Iris pigment epithelial cell (primary cell): ENCODE measurements at places on chromosomes 2 and 18.

DNA sequence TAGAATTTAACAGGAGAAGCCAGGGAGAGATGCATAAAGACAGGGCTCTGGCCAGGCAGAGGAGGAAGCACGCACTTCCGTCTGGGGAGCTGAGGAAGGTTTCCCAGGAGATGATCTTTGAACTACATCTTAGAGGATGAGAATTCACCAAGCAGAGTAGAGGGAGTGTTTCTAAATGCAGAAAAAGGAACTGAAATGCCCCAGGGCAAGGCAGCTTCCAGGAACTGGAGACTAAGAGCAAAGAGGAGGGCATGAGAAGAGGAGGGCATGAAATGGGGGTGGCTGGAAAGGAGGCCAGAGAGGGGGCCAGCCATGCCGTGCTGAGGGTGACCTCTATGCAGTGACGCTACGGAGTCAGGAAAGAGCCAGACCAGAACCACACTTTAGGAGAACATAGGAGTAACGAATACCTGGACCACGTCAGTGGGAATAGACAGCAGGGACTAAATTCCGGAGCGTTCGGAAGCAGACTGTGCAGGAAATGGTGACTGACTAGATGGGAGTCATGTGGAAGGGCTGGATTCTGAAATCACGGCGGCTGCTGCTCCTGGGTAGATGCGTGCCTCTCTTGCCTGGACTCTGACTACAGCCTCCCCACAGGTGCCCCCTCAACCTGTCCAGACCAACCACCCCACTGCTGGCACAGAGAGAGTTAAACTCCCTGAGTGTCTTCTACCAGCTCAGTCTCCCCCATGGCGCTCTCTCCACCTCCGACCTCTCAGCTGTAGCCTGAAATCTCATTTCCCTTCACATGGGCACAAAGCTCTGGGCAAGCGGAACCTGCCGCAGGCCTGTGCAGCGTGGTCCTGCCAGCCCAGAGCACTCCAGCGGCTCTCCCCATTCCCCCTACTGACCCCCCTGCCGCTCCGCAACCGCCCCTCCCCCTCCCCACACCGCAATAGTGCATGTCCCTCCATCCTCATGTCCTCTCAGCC lies 87.0 kb upstream of the RTN4 start:
- no peak for DNase-seq

DNA sequence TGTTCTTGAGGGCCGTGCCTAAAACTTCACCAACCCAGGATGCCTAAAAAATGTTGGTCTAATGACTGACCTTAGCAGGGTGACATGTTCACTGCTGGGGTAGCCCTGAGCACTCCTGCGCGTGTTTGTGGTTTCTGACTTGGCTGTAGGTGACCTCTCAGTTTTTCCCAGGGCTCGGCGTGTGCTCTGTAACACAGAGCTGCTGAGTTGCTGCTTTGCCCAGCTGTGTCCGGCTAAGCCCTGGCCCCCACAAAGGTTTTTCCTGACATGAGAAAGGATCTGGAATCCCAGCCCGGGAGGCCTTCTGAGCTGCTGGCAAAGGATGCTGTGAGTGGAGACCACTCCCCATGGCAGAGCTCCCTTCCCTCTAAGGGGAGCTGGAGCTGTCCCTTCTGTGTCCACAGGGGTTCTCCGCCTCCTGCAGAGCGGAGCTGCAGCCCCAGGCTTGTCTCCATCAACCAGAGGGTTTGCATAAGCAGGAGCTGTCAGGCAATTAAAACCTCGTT lies 52.7 kb downstream of the CRIM1 start:
- peak; percentile 91 for DNase-seq

DNA sequence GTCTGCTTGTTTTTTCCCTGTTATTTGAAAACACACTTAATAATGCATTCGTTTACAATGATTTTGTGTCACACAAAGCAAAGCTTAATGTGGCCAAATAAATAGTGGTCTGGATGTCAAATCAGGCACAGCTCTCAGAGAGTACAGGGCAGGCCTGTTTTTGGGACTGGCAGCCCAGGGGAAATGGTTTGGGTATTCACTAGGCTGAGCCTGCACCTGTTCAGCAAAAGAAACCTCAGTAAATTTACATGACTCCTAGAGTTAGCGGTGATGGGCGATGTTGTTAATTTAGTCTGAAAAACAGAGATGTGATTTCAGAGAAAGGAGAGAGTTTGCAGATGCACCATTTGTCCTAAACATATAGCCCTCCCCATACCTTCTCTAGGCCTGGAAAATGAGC lies 197.1 kb downstream of the ALK start:
- DNase-seq, result no peak

- no peak for DNase-seq
Observed at GRCh38 chr18:8816220-8816619, 110.9 kb downstream of the MTCL1 start.

GRCh38 chr2:148519013-148519412 lies 125.5 kb upstream of the EPC2 start:
- DNase-seq, result no peak

- no peak for DNase-seq
Observed at GRCh38 chr2:39732482-39732881, 46.6 kb downstream of the THUMPD2 start.

GRCh38 chr18:63236406-63236805 lies 83.2 kb downstream of the BCL2 start:
- DNase-seq, result no peak

GRCh38 chr2:26355038-26355995 lies 8.7 kb upstream of the ADGRF3 start:
- peak; percentile 98 for DNase-seq

- DNase-seq, result no peak
Observed at GRCh38 chr2:233312874-233313273, 5.3 kb downstream of the SAG start.

DNA sequence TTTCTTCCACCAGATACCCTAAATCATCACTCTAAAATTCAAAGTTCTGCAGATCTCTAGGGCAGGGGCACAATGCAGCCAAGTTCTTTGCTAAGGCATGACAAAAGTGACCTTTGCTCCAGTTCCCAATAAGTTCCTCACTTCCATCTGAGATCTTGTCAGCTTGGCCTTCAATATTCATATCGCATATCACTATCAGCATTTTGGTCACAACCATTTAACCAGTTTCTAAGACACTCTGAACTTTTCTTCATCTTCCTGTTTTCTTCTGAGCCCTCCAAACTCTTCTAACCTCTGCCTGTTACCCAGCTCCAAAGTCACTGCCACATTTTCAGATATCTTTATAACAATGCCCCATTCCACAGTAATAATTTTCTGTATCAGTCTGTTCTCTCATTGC lies 452.6 kb upstream of the TRIB2 start:
- DNase-seq, result no peak

DNA sequence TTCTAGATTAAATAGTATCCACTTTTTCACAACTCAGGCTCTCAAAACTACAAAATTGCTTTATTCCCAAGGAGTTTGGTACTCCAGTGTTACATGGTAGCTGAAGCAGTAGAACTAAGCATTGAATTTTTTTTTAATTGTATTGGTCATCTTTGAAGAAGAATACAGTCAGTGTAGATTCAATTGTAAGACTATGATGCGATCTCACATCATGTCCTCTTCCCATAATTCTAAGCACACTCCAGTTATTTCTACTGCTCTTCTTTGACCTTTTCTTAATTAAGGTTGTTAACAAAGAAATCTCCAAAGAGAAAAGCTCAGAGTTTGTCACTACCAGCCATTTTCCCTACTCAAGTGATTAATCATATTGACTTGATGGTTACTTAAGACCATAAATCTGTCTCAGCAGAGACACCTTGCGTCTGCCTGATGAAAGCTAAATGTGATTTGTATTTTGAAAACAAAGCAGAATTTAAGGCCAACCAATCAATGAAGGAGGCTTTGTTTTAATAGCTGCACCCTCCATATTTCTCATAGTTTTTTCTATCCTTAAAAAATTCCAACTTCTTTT lies 130.2 kb downstream of the DTNA start:
- DNase-seq, result no peak

- DNase-seq, result no peak
Observed at GRCh38 chr2:241038374-241039180, 40.2 kb downstream of the SNED1 start.

DNA sequence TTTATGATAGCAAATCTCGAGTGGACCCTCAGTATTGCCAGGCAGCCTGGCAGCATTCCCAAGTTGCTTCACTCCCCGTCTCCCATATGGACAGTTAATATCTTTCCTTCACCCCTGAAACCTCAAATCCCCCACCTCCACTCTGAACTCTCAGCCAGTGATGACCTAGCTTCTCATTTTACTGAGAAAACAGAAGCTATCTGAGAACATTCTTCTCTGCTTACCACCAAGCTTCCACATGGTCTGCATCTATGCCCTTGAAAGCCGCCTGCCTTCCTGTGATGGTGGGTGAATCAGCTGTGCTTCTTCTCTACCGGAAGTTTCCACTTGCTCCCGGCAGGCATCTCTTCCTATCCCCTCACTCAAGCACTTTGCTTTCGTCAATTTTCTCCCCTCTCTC lies 529.2 kb downstream of the EPHA4 start:
- peak; percentile 31 for DNase-seq

GRCh38 chr18:58105206-58105887 lies 61.3 kb downstream of the NEDD4L start:
- DNase-seq, result peak; percentile 15

GRCh38 chr2:19255481-19255880 lies 102.9 kb downstream of the OSR1 start:
- DNase-seq, result no peak

GRCh38 chr2:171244466-171244969 lies 83.8 kb upstream of the TLK1 start:
- DNase-seq, result peak; percentile 76

DNA sequence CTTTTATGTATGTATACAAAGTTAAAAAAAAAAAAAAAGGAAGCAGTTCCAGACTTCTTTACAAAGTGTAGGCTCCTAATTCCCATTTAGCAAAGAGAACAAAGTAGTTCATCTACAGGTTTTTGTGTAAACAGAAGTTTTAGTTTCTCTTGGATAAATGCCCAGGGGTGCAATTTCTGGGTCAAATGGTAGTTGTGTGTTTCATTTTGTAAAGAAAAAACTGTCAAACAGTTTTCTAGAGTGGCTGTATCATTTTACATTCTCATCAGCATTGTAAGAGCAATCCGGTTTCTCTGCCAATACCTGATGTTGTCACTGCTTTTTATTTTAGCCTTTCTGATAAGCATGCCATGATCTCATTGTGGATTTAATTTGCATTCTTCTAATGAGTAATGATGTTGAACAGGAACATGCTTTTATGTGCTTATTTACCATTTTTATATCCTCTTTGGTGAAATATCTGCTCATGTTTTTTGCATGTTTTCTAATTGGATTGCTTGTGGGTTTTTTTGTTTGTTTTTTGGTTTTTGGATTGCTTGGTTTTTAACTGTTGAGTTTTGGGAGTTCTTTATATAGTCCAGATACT lies 16.6 kb upstream of the PSME4 start:
- peak; percentile 72 for DNase-seq

GRCh38 chr2:217371781-217372213 lies 511.9 kb upstream of the TNP1 start:
- DNase-seq, result no peak

DNA sequence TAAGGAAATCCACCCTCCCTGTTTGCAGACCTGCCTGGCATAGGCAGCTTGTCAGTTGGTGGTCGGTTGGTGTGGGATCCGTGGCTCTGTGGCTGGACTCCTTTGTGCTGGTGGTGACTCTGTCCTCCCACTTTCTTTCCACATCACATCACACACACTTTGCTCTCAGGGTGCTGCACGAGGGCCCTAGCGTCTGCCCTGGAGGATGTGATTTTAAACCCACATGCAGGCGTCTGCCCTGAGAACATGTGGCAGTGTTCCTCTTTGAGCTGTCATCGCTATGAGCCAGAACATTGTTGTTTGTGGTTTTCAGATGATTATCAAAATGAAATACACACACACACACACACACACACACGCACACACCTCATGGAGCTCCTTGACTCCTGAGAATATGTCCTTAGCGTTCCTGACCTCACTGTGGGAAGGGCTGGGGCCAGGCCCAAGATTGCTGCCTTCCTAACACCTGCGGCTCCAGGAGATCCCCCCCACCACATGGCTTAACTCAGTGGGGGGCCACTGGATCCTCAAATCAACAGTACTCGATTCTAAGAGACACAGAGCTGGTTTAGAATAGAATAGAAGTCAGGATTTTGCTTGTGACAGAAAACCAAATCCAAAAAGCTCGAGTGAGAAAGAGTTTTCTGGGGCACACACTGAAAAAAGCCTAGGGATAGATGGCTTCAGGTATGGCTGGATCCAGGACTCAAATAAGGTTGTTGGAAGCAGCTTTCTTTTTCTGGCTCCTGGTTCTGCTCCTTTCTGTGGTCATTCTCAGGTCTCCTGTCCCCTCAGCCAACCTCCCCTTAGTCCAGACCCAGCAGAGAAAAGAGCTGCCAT lies 54.8 kb downstream of the RTP5 start:
- DNase-seq, result no peak

- no peak for DNase-seq
Observed at GRCh38 chr18:38611036-38611964, 1045.7 kb upstream of the CELF4 start.

DNA sequence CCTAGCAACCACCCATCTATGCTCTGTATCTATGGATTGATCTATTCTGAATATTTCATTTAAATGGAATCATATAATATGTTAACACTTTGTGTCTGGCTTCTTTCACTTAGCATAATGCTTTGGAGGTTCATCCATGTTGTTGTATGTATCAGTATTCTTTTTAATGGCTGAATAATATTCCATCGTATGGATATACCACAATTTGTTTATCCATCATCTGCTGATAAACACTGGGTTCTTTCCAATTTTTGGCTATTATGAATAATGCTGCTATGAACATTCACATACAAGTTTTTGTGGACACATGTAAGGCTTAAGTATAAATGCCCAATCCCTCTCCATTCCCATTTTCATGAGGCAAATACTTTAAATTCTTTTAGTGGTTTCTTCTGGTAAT lies 52.9 kb downstream of the MRPL33 start:
- no peak for DNase-seq

GRCh38 chr2:146128216-146128615 lies 1608.3 kb upstream of the ZEB2 start:
- no peak for DNase-seq

GRCh38 chr2:206084870-206085741 lies 868 bp downstream of the INO80D start:
- no peak for DNase-seq

DNA sequence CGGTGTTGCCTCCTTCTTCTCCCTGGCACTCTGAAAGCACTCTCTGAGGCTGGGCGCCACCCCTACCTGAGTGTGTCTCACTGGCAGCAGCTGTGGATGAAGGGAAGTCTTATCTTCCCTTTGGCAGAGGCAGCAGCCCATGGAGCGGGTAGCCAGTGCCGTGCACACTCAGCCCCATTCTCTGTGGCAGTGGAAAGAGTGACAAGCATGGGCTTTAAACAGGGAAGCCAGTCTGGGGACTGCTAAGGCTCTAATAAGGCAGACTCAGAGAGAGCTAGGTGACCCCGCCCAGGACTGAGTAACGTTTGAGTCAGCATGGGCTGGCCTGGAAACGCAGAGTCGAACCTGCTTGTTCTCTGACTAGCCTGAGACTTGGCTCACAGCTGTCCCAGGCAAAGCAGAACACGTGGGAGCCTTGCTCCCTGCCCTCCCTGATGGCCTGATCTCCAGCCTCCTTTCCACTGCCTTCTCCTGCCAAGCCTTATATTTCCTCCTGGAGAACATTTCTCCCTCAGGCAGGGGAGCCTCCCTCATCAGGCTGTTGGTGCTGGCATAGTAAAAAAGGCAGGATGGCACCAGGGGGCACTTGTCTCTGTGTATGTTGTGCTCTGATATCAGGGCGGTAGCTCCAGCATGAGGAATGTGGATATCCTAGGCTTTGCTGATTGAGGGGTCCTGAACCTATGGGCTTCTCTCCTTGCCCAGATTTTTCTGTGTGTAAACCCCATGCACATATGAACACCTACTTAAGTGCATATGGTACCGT lies 93.9 kb upstream of the LGALSL start:
- peak; percentile 95 for DNase-seq
